ENCODE measurements at places on chromosomes 5 and 9. TPM values are rescaled to one million over a fixed set of nuclear protein-coding genes. Genes with fewer than 3 reads are reported as not detected.

The GIN1 gene
- total RNA-seq: 7.0 TPM

The PCDHA9 gene
- total RNA-seq: 0.36 TPM

GRCh38 chr9:125749287-125749935 is 2.2 kb downstream of the PBX3 start:
- H3K4me1 ChIP-seq: no peaks in the 10 kb centered on the region
- no peaks in the 10 kb centered on the region for H3K27me3 ChIP-seq
- no peak overlapping the region for H3K4me3 ChIP-seq
- no peaks in the 10 kb centered on the region for H3K36me3 ChIP-seq
- no peak for DNase-seq
- no peak overlapping the region for H3K27ac ChIP-seq

DNA sequence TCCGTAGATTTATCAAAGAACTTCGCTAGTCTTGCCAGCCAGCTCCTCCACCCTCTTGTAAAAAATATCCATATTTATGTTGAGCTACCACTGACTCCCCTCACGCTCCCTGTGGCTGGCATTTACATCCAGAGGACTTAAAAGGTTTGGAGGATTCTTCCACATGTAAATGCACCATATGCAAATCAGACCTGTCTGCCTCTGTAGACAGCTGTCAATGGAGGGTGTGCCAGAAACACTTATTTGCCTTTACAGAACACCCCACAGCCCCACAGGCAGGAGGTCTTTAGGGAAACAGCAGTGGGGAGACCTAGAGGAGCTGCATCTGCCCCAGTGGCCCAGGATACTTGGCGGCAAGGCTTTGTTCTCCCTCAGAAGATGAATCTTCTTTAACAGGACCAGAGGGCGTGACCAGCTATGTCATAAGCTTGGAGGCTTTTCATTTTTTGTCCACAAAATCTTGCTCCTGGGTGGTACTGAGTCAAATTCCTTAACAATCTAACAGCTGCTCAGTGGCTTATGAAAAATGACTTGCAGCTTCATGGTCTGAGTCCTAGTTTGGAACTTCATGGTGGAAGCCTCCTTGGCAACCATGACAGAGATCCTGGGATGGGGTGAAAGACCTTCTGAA is 535.8 kb downstream of the EBF1 start:
- H3K4me1 ChIP-seq: no peaks in the 10 kb centered on the region
- H3K36me3 ChIP-seq: no peaks in the 10 kb centered on the region
- DNase-seq: no peak
